ENCODE measurements at places on chromosomes 4 and X.

- no peak for DNase-seq
Observed at GRCh38 chr4:77273412-77273811, 116.4 kb downstream of the CCNG2 start.

- no peak for DNase-seq
Observed at GRCh38 chr4:37445023-37445422, 200.5 kb downstream of the NWD2 start.

DNA sequence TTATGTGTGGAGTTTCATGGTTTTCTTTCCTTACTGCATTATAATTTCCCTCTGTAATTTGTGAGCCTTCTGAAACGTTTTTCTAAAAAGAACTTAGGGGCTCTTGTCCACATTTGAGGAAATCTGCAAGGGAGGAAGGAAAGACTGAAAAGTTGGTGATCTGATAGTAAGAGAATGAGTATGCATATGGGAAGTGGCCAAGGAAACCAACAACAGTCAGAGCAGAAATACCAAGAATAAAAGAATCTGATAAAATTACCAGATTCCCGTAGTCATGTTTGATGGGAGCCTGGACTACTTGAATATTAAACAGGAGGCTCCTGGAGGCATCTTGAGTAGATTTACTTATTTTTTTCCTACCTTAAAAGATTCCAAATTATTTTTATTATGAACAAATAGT lies 50.1 kb downstream of the MEPE start:
- DNase-seq: no peak

DNA sequence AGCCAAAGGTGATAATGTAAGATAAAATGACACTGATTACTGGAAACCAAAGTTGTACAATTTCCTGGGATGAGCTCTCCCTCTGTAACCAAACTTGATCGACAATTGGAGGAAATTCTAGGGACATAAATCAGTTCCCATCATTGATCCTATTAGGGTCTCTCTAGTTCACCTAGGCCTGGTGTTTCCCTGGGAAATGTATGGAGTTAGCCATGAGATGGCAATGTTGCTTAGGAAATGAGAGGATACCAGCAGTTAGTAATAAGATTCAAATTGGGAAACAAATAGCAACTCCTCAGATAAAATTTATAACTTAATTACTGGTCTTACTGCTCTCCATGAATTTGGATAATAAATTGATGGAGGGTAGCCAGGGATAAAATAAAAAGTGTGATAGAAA lies 52.2 kb downstream of the SPATA18 start:
- no peak for DNase-seq

GRCh38 chr4:575281-576141 lies 584 bp downstream of the TMEM271 start:
- DNase-seq: no peak

- no peak for DNase-seq
Observed at GRCh38 chr4:52588097-52588496, 71.0 kb downstream of the USP46 start.

GRCh38 chr4:109009909-109010308 lies 247.1 kb upstream of the ETNPPL start:
- DNase-seq: no peak

DNA sequence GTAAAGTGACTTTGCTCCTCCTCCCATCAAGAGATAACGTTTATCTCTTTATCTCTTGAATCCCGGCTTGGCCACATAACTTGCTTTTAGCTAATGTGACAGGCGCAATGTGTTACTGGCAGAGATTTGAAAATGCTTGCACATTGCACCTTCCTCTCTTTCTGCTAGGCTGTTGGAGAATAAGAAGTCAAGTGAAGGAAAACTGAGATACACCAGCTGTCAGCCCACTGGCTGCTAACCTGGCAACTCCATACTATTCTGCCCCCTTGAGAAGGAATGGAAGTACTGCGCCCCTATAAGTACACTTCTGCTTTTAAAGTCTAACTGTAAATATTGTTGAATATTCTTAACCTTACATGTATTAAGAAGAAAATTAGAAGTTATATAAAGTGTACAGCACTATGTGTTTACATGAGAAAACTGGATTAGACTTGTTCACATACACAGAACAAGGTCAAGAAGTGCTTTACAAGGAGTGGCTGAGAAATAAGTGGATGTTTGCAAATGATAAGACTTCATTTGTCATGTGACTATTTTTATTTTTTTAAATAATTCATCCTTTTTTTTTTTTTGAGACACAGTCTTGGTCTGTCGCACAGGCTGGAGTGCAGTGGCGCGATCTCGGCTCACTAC lies 424.5 kb upstream of the CTSO start:
- no peak for DNase-seq

GRCh38 chr4:176964116-176964691 lies 171.5 kb upstream of the VEGFC start:
- DNase-seq: no peak

GRCh38 chr4:11312389-11312788 lies 116.3 kb downstream of the HS3ST1 start:
- no peak for DNase-seq

GRCh38 chrX:14489437-14489836 lies 39.9 kb upstream of the GLRA2 start:
- DNase-seq: no peak

- DNase-seq: no peak
Observed at GRCh38 chr4:16472537-16472936, 246.3 kb upstream of the TAPT1 start.

Data from activated T-helper 1 cell treated with anti-CD3 and anti-CD28 coated beads, Interleukin-2, amount 50 U/mL, for 16 hours (primary cell).